CD4-positive, CD25-positive, alpha-beta regulatory T cell (primary cell): ENCODE measurements at places on chromosomes 12 and 14.

DNA sequence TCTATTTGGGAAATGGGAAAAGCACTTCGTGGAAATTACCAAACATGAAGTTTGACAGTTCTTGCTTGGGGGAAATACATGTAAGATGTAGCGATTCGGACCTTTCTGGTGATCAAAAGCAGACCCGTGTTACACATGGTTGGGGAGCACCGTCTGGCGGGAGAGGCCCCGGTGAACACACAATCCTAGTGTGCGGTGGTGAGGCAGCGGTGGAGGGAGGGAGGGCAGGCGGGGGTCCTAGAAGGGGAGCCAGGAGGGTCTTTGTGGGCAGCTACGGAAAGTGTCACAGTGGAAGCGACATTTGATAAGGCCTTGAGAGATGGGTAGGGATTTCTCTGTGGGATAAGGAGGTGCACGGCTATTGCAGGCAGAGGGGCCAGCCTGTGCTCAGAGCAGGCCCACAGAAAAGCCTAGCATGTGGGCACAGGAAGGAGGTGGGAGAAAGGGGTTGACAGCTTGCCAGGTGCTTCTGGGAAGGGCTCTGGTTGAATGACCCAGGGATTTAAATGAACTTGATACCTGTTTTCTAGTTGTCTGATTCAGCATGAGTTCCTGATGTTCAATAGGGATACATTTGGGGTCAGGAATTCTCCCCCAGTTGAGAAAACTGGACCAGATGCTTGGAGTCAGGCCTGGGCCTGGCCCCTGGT, 7.2 kb downstream of the MVK start:
- no peak for DNase-seq

- no peak for DNase-seq
Measured at GRCh38 chr12:113456761-113457160, 14.9 kb downstream of the LHX5 start.

DNA sequence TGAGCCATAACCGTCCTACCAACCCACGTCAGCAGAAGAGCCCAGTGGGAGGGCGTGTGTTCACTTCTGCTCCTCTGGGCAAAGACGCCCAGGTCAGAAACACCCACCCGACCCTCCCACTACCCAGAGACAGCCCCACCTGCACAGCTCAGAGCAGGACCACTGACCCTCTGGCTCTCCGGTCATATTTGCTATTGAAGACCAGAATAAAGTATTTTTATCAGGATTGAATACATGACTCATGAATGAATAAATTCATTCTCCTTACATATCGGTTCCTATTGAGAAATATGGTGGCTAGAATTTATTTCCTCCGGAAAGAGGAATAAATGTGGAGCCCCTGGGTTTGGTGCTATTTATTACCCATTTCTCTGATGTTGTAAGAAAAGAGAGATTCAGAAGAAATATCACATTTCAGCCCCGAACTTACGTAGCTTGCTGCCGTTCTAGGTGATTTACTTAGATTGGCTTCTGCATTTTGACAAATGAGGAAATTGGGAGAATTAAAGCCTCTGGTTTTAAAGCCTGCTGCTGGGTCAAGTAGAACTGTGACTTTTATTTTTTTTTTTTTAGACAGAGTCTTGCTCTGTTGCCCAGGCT, 36.4 kb upstream of the P2RX7 start:
- no peak for DNase-seq

DNA sequence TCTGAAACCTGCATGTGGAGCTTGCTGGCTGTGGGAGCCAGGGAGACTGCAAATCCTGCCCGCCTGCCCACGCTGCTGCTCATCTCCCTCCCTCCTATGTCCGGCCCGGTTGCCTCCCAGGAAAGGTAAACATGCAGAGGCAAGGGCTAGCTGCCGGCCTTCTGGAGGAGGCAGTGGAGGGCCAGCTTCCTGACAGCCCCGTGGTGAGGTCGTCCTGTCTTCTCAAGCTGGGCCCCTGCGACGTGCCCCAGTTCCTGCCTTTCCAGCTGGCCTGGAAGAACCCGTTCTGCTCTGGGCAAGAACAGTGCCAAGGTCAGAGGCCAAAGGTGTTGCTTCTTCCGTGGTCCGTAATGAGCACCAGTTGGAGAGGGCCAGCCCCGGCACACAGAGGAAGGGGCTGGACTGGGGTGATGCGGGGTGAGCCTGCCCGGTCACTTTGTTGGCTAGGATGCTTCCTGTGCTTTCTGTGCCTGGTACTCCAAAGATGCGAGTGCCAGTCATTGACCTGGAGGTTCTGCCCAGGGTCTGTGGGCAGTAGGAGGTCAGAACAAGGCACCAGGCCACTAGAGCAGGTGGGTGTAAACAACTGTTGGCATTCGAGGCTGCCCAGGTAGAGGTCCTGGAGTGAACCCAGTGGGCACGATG, 25.3 kb downstream of the TPCN1 start:
- DNase-seq: no peak

DNA sequence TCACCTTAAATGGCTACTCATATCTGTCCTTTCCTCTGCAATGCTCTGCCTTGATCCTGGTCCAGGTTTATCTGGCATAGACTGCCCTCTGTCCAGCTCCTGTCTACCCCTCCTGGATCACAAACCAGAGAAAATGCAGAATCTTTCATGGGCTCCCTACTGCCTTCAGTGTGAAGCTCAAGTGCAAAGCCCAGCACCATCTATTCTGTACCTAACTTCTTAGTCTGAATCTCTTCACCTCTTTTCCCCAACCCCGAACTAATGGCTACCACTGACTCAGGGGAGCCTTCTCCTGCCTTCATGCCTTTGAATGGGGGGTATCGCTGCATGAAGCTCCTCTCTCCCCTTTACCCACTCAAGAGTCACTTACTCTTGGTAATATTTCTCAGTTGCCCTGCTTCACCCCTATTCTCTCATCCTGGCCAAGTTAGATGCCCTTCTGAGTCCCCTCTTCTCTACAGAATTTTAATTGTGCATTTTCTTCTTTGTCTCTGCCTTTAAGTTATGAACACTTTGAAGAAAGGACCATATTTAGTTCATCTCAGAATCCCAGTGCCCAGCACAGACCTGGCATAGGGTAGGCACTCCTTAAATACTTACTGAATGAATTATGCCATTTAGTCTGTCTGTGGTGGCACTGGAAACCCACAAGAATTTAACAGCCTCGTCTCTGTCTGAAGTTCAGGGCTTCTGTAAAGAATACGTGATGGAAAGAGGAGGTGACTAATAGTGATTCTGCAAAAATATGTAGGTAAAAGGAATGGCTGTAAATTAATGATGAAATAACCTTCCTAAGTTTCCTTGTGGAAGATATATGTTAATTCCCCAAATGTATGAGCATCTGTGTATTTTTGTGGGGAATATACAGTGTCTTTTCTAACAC, 191.3 kb upstream of the AMIGO2 start:
- no peak for DNase-seq

DNA sequence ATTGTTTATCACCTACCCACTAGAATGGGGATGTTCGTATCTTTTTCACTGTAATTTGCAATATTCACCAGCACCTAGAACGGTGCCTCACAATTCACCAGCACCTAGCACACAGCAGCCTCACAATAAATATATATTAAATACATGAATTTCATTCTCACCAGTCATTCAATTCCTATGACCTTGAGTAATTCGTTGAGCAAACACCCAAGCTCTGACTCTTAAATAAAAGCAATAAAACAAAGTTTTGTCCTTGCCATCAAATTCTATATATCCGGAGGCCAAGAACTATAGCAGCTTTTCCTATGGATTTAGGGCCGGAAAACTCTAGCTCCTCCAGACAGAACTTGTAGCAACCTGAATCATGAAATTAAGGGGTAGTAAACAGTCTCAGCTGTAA, 981 bp downstream of the VTI1B start:
- DNase-seq: no peak

- DNase-seq: no peak
Measured at GRCh38 chr14:21244544-21244943, 24.7 kb downstream of the HNRNPC start.

- no peak for DNase-seq
Measured at GRCh38 chr12:93008044-93008778, 79.1 kb upstream of the EEA1 start.

GRCh38 chr14:20492486-20492885, 12.9 kb upstream of the RNASE10 start:
- DNase-seq: no peak

- DNase-seq: peak; percentile 7
Measured at GRCh38 chr12:102010265-102010994, 51.4 kb downstream of the WASHC3 start.

- no peak for DNase-seq
Measured at GRCh38 chr12:3137268-3137781, 60.1 kb downstream of the TSPAN9 start.

GRCh38 chr12:71295953-71296352, 138.2 kb upstream of the TSPAN8 start:
- DNase-seq: no peak

DNA sequence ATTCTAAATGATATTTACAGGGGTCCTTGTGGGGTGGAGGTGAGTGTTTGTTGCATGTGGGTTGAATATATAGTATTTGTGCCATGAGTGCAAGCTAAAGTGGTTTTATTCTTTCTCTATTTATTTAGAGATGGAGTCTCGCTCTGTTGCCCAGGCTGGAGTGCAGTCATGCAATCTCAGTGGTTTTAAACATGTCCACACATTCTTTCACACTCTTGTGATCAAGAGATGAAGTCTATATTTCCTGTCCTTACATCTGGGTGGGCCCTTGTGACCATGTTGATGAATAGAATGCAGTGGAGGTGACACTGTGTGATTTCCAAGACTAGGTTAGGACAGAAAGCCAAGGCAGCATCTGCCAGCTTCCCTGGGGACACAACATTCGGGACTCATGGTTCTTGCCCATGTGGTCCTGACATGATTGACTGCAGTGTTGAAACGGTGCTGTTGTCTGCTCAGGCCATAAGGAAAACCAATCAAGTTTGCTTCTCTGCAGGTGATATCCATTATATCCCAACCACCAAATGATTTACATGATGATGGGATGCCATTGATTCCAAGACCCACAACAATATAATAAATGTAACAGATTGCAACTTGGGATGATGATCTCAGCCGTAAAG, 172.6 kb downstream of the SUDS3 start:
- DNase-seq: no peak

GRCh38 chr14:54399560-54399959, 2.8 kb downstream of the CDKN3 start:
- DNase-seq: no peak

- no peak for DNase-seq
Measured at GRCh38 chr12:55757701-55758100, 14.8 kb downstream of the GDF11 start.

DNA sequence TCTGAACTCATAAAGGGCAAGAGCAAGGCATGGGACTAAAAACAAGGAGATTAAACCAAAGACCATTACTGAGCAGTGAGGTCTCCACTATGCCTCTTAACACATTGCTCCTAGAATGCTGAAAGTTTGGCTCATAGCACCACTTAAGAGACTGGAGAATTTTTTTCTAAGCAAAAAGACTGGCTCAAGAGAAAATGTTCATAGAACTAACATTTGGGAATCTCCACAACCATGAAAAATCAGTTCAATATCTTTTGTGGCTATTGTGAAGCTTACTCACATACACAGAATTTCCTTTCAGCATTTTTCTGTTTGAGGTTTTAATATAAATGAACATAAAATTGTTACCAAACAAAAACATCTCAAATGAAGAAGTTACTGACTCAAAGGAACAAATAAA, 255.8 kb downstream of the CCDC91 start:
- no peak for DNase-seq

DNA sequence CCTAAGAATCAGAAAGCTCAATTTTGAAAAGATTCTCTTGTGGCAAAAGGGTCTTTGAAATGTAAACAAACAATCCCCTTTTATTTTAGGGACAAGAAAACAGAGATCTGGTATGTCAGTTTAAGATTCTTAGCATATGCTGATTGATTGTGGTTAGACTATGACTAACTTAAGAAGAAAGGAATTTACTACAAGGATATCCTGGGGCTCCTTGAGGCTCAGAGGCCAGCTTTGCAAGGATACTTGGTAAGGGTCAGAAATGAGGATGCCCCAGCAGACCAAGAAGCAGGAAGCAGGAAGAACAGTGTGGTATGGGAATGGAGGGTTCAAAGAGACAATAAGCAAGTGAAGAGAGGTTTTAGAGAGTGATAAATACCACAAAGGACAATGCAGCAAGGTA, 474.6 kb downstream of the ETNK1 start:
- DNase-seq: no peak

GRCh38 chr12:120978296-120979219, at the start of gene HNF1A:
HNF1A (plus strand) TSS chr12:120978543; CDS start chr12:120978769, 226 bp downstream.
- no peak for DNase-seq

GRCh38 chr14:91381801-91382670, 35.6 kb downstream of the CCDC88C start:
- no peak for DNase-seq

- no peak for DNase-seq
Measured at GRCh38 chr12:128978067-128978466, 124.8 kb downstream of the GLT1D1 start.

GRCh38 chr12:83629931-83630330, 943.2 kb downstream of the TMTC2 start:
- no peak for DNase-seq

DNA sequence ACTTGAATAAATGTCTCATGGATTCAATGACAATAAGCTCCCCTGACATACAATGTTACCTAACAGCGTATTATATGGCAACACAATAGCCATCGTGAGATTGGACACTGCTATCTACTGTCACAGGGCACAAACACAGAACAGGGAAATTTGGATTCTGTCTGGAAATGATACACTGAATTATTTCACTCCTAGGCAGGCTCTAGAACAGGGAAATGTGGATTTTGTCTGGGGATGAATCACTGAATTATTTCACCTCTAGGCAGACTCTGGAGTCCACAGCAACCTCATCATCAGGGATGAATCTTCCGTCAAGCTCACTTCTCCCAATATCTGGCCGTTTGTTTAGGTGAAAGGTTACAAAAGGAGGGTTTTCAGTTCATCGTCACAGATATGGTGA, 288.8 kb downstream of the TMEM132D start:
- DNase-seq: no peak

- no peak for DNase-seq
Measured at GRCh38 chr12:124768452-124769162, 95.1 kb downstream of the SCARB1 start.

- no peak for DNase-seq
Measured at GRCh38 chr12:70451528-70451927, 85.4 kb downstream of the KCNMB4 start.

DNA sequence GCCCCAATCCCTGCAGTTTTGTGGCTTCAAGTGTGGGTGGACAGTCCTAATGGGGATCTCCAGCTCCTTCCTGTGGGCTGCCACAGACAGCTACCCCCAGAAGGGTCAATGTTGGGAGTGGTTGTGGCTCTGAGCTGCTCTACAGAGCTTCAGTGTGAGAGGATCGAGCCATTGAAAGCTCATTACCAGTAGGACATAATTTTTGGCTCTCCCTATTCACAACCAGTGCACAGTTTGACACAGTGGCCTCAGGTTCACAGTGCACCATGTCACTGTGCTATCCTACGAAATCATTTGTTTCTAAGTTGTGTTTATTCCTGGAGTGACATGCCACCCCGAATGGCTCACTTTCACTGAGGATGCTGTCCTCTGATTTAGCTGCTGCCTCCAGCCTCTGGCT, 22.8 kb downstream of the TMBIM6 start:
- DNase-seq: no peak

- DNase-seq: no peak
Measured at GRCh38 chr12:78149459-78149858, 318.8 kb downstream of the NAV3 start.
